Fibroblast of lung (primary cell): ENCODE measurements at places on chromosomes 3 and 15. TPM values are rescaled to one million over a fixed set of nuclear protein-coding genes. Genes with fewer than 3 reads are reported as not detected.

DNA sequence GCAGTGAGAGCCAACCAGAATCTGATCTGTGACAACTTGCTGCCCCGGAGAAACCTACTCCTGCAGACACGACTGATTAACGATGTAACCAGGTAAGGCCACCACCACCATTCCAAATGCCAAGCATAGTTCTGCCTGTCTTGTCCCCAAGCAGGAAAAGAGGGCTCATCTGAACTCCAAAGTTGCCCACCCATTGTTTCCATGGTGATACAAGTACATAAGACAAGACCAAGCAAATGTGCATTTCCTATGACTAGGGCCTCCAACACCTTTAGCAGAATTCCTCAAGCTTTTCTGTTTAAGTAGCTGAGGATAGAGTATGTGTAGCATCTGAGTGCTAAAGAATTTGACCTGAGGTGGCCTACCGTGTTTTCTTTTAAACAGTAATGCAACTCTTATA, 290.7 kb downstream of the RYR3 start:
- no peak for DNase-seq

DNA sequence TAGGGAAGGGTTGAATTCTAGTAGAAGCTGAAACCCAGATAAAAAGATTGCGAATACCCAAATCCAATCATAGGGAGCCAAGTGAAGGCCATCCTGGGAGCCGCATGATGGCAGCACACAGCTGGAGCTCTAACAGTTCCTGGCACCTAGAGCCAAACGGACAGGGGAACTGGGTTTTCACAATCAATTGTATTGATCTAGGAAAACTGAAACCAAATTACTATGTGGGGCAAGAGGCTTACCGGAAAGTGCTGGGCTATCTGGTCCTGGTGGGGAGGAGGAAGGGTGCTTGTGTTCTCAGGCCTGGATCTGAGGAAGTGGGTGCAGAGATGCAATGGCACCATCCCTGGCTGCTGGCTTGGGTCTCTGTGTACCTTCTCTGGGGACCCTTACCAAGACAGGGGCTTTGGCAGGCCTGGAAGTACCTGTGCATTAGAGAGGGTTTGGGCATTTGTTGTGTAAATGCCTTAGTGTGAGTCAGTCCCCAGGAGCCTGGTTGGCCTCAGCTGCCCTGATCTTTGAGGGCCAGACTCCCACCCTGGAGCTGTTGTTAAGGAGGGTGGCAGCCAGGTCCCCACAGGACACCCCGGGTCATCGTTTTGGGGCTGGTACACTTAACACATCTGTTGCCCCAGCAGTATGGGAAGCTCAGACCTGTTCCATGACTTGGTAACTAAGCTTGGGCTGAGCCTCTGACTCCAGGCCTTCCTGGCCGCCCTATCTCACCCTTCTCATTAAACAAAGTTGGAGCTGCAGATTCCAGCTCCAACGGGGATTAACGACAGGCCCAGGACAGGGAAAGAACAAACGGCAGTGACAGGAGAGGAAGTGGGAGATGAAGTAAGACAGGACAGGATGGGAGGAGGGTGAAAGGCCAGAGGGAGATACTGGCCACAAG, 8.9 kb upstream of the FURIN start:
- no peak for DNase-seq

DNA sequence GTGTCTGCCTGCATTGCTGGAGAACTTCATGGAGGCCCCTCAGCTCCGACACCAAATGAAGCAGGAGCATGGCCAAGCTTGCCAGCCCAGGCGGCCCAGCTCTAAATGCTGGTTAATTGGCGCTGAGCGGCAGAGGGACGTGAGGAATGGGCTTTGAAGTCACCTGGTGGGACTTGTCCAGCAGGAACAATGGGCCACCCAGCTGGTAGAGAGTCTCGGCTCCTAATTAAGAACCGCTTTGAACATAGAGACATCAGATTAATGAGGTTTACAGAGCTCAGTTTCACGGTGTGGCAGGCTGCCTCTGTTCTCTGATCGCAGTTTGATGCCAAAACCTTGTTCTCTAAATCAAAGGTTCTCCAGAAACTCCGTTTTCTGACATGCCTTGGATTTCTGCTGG, 77.5 kb upstream of the LINGO1 start:
- DNase-seq = no peak

- no peak for DNase-seq
Observed at GRCh38 chr3:188943591-188943990, 228.2 kb upstream of the TPRG1 start.

Gene LRRC31
- not detected in 2 replicates for polyA plus RNA-seq

GRCh38 chr3:117628823-117629291, 919.3 kb downstream of the TUSC7 start:
- peak; percentile 93 for DNase-seq

GRCh38 chr15:42084465-42085235, 9.7 kb downstream of the PLA2G4D start:
- DNase-seq = peak; percentile 25

GRCh38 chr3:53190659-53191058, 29.6 kb downstream of the PRKCD start:
- DNase-seq = no peak

Gene IP6K1
- polyA plus RNA-seq = 38.8 and 45.4 TPM in 2 replicates

DNA sequence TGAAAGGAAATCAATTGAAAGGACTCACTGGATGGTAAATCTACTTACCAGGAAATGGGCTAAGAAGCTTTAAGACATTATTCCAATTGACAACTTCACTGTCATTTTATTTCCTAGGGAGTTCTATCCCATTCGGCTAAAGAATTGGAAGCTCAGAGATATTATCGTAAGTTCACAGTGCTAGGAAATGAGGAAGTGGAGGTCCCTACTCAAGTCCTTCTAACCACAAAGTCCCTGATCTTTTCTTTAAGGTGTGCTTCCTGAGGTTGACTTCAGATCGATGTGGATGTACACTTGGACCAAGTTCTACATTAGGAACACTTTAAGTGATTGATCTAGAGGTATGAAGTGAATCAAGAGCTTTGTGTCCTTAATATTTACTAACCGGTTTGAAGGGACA, 63.6 kb downstream of the MDFIC2 start:
- no peak for DNase-seq

DNA sequence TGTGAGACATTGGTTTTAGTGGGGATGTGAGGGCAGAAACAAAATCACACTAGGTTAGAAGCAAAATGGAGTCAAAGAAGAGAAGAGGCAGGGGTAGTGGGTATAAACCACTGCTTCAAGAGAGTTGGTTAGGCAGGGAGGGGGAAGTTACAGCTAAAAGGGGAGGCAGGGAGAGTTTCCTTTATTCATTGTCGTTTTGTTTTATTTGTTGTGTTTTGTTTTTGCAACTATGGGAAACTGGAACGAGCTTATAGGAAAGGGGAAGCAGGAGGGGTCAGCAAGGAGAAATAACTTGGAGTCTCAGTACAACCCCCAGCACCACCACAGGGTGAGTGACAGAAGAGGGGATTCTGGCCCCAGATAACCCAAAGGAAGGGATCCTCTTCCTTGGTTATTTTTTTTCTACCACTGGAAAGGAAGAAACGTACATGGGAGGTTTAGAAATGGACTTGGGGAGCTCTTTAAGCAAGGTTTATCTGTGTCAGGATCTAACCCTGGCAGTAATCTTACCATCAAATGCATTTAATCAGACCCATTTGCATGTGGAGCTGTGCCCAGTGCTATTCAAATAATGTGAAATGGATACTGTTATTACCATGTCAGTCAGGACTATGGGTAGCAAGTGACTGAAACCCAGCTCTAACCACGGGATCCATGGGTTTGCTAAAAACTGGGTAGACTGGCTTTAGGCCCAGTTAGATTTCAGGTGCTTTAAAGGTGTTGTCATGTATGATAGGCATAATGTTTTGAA, 68.7 kb downstream of the CCNL1 start:
- no peak for DNase-seq

DNA sequence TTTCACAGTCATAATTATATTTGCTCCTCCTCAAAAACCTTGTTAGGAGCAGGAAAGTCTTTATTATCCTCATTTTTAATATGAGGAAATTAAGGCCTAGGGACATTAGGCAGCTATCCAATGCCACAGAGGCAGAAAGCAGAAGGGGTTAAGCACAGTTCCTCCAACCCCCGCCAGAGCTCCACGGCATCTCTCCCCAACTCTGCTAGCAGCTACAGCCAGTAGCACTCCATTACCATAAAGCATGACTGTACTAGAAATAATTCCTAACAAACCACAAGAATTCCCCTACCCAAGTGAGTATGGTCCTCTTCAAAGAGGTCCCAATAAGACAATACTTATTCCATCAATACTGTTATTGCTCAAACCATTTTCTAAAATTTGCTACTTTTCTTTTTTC, 9.8 kb downstream of the HEG1 start:
- peak; percentile 92 for DNase-seq

Gene SCN11A
- 0.01 and 0.05 TPM in 2 replicates for polyA plus RNA-seq

DNA sequence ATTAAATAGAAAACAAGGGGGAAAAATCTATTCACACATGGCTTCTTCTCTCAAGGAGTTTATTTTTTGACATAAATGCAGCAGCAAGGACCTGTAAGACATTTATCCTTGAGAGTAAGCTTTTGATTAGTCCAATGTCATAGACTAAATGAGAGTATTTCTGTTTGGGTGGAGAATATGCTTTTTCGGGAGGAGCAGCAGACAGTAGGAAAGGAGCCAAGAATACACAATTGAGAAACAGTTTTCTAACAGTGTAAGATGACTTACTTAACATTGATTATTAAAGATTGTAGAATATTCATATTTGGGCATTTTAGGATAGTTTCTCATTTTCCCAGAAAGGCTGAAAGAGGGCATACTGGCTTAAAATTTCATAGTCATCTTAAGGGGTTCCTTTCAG, 65.9 kb upstream of the PAQR5 start:
- DNase-seq = peak; percentile 21

DNA sequence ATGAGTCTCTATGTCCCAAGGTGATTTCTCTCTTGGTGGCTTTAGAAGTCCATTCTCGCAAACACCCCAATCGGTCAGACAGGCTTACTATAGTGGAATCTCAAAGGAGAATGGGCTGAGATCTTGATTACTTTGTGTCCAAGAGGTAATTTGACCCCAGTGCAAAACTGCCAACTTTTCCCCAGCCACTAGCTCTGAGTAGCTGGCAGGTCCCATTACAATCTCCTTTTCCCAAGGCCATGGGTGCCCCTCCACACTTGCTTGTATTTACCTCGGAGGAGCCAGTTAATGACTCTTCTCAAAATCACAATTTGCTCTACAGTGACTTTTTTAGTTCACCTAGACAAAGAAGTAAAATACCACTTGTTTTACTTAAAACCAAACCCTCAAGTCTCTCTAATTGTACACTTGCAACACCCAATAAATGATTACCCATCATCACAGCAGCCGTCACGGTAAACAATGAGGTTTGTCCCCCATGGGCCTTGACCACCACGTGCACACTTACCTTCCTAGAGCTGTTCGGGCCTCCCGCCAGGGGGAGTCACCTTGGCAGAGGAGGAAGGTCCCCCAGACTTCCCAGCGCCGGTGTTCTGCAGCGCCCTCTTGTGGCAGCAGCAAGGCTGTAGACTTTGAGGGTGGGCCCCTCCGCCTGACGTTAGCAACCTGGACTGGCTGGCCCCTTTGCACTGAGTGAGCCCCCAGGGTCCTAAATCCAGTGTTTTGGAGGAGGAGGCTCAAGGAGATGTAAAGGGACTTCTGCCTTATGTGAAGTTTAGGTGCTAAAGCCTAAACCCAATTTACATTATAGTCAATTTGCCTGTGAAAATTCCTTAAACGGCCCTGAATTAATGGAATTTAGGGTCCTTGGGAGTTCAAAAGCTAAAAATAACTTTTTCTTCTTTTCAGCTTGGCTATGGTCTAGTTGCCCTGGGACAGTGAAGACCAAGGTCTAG, 18.7 kb upstream of the HDAC11 start:
- DNase-seq = peak; percentile 37

- DNase-seq = no peak
Observed at GRCh38 chr15:84893607-84894006, 9.1 kb downstream of the SLC28A1 start.

DNA sequence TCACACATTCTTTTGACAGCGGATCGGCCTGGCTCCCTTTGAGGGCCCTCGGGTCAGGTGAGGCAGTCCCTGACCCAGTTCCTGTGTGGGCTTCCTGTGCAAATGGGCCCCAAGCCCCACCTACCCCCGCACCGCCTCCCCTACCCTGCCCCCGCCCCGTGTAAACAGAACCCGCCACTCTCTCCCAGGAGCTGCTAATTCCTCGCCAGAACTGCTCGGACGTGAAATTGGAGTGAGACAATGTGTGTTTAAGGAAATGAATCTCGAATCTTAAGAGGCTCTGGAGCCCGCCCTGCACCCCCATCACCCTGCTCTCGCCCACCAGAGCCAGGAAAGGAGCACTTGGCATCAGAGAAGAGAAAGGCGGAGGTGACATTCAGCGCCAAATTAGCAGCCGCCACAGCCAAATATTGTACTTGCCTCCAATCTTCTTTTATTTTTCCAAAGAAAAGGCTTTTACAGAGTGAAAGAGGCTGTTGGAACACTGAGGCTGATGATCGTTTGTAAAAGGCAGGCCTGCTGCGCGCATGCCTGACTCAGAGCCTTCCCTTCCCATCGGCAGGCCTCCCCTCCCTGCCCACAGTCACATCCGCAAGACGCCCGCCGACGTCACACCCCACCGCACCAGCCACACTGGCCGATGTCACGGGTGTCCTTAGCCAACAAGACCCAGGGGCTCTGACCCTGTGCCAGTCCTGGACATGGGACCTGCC, 53.1 kb downstream of the CACNA2D2 start:
- DNase-seq = peak; percentile 21

- DNase-seq = no peak
Observed at GRCh38 chr3:127886231-127886955, 28.6 kb upstream of the KBTBD12 start.

DNA sequence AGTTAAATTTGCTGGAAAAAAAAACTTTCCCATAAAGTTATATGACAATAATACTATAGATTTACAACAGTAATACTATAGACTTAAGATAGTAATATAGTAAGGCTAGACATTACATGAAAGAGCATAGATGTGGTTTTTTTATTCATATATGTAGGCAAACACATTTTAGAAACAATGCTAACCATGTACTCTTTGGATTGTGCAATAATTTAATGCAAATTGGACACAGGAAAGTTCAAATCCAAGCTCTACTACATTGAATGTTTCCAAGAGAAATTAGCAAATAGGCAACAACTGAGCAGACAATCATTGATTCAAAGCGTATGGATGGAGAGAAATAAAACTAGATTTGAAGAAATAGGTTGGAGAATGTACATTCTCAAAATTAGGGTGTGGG, 469.2 kb downstream of the CNTN3 start:
- no peak for DNase-seq

DNA sequence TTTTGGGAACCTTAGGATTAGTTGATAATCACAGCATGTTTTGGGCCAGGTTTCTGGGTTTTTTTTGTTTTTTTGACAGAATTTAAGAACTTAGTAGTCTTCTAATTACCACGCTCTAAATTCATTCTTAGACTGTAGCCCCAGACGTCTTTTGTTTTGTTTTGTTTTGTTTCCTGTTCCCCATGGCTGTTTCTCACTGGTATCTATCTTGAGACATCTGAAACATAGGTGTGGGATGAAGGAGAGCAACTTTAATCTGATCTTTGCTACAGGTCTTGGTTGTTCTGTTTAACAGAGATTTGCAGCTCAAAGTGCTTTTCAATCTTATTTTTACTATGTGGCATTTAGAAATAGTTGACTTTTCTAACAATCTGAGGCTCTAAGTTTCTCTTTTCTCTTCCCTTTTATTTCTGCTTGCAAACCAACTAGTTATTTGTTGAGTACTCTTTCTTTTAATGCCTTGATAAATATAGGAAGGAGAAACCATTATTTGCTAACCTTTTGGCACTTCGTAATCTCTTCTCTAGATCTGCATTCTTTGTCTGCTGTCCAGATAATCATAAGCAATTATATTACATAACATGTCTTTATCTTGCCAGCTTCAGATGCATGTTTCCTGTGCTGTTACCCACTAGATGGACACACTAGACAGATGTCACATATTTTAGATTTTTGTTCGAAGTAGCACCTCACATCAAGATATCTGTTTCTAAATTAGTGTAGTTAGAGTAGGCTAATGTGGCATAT, 40.9 kb downstream of the FBXL2 start:
- DNase-seq = peak; percentile 12
